ENCODE measurements at places on chromosomes 13 and 19.

GRCh38 chr19:3470500-3471128 is 9.7 kb downstream of the SMIM24 start:
- no peak for DNase-seq

DNA sequence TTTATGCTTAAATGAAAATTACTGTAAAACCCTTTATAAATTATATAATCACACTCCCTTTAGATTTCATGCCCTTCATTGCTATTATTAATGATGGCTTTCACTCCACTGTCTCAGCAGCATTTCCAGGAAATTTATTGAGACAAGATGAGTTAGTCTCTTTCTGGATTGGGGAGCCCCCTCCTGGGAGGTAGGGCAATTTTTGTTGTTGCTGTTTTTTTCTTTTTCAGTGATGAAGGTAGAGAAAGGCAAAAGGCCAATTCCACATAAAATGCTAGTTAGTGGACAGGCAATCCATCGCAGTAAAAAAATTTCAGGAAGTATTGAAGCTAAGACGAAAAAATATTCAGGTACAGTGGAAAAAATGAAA is 80.2 kb downstream of the TEX26 start:
- DNase-seq: peak; percentile 39

GRCh38 chr13:20460761-20461160 is 64.9 kb downstream of the CRYL1 start:
- no peak for DNase-seq

- peak; percentile 80 for DNase-seq
These were observed 9.2 kb upstream of the SERP2 start for GRCh38 chr13:44364345-44365000.

DNA sequence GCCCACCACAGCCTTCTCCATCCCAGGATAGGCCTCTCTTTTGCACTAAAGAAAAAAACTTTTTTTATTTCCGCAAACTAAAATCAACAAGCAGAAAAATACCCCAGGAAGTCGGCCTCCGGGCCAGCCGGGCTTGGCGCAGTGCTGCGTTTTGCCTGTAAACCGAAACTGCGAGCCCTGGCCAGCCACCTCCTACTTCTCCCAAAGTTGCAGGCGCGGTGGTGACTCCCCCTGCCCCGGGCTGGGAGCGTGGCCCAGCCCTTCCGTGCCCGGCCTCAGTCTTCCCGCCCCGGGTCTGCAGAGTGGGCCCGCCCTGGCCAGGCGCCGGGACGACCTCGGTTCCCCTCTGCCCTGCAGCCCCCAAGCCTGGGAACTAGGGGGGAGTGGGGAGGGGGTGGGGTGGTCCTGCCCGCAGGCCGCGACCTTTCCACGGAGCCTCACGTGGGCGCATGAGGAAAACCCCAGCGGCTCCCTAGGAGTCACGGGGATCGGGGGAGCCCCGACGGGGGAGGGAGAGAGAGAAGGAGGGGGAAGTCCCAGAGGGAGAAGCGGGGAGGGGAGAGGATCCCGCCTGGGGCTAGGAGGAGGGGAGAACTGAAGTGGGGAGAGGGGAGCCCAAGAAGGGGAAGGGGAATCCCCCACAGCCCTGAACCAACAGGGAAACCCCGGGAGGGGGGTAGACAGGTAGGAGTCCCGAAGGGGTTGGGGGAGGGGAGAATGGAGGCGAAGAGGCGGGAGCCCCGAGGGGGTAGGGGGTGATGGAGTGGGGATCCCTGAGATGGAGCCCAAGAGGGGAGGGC is 3.0 kb downstream of the GADD45B start:
- no peak for DNase-seq

GRCh38 chr19:6721773-6722172 is 1.3 kb upstream of the C3 start:
- no peak for DNase-seq

GRCh38 chr13:109251956-109252355 is 534.4 kb downstream of the IRS2 start:
- no peak for DNase-seq

- DNase-seq: no peak
These were observed 1037.0 kb upstream of the SPRY2 start for GRCh38 chr13:81377921-81378320.

GRCh38 chr19:39494661-39495060 is 4.1 kb upstream of the DLL3 start:
- DNase-seq: no peak

DNA sequence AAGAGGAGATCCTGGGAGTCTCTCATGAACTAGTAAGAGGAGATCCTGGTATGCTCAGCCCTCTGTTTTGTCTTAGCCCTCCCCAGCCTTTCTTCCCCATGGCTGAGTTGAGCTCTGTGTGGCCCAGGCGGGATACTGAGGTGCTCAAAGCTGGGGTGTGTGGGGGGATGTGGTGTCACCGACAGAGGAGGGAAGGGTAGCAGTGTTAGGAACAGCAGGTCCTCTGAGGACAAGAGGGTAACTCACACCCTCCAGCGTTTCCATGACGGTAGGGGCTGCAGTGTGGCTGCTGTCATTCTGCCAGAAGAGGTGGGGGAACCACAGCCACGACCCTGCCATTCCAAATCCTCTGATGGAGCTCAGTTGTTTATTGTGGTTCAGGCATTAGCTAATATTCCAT is 691 bp downstream of the KIR2DL4 start:
- no peak for DNase-seq

- DNase-seq: no peak
These were observed 84.7 kb upstream of the TM9SF2 start for GRCh38 chr13:99416411-99417121.
